ENCODE measurements at places on chromosomes 12 and 14.

DNA sequence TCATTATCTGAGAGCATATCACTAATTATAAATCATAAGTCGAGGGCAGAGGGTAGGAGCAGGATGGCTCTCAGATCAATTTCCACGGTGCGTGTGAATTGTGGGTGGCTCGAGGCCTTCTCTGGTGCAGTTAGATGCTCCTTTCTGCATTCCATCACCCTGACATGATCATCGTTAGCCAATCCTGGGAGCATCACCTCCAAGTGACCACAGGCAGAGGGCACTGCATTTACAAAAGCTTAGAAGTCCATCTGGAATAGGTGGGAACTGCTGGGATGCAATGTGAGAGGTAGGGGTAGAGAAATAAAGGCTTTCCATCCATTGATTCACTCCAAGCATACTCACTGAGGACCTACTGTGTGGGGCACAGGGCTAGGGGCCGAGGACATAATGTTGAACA, 538.2 kb upstream of the TBX3 start:
- no peak for DNase-seq

DNA sequence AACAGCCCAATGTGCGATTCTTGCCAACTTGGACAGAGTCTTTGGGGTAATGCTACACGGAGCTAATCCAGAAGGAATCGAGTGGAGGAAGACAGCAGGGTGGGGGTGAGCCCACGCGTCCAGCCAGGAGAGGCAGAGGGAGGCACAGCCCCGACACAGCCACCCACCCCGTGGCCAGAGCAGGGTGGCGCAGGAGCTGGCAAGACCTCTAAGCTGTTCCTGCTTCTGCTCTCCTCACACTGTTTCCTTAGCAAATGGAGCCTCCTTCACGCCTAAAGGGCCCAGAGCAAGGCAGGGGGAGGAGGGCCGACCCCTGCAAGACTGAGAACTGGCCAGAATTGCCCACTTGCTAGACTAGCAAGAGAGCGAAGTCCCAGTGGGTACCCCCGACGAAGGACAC, 91.5 kb downstream of the FBXL14 start:
- DNase-seq: no peak

GRCh38 chr12:104648756-104649155, 192.0 kb downstream of the CHST11 start:
- DNase-seq: no peak

GRCh38 chr14:54177019-54177418, 219.8 kb upstream of the CDKN3 start:
- DNase-seq: no peak

GRCh38 chr12:34363050-34363673, 340.9 kb downstream of the ALG10 start:
- no peak for DNase-seq

GRCh38 chr12:132649226-132649945, 30.8 kb downstream of the P2RX2 start:
- DNase-seq: no peak

DNA sequence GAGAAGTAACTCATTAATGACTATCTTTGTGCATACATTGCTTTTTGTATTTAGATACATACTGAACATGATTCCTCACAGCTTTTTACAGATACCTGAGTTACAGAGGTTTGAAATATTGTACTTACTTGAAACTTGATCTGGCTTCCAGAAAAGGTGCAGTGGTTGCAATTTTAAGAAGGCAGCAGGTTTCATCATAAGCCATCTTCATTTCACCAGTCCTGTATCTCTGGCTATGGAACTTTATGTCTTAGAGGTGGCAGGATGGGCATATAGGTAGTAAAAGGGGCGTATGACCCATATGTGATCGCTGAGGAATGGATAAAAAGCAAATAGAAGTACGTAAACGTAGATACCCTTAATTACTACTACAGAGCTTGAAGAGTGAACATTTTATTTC, 13.7 kb downstream of the ZBTB1 start:
- DNase-seq: no peak

All from stimulated activated CD8-positive, alpha-beta memory T cell treated with anti-CD3 and anti-CD28 coated beads, Interleukin-4, amount 100 ng/mL, for 4 hours (primary cell).